ENCODE measurements at places on chromosomes 1 and 21.

GRCh38 chr1:182337736-182338571, 53.6 kb downstream of the GLUL start:
- DNase-seq, result no peak

DNA sequence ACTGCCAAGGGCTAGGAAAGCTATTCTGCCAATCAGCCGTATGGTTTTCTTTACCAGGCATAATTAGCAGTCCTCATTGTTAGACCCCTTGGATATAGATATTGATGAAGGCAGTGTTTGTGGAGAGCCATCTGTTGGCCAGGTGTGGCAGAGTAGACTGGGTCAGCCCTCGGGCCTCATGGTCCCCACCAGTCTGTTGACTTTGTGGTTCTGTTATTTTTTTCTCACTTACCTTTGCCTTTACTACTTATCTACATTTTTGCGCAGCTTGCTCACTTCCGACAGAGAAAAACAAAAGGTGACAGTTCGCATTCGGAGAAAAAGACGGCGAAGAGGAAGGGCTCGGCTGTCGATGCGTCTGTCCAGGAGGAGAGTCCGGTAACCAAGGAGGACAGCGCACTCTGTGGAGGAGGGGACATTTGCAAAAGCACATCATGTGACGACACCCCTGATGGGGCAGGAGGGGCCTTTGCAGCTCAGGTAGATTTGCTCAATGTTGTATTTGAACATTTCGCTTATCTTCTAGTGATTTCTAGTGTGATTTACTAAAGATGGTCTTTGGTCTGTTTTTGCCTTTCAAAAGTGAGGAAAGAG, 2.3 kb downstream of the PCNT start:
- no peak for DNase-seq

DNA sequence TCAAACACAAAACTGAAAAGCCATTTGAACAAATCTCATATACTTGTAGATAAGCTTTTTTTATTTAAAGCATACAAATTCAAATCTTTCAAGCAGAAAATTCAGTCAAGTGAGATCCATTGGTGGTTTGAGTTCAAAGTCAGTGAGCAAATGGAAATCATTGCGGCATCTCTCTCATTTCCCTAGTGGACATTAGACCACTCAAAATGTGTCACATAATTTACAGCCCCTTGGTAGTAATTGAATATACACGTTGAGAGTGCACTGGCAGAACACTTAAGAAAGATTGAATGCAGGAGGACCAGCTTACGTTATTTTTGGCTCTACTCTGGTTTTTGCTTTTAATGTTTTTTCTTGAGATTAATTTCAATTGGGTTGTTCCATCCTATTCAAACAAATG, 633.7 kb downstream of the USP25 start:
- no peak for DNase-seq

DNA sequence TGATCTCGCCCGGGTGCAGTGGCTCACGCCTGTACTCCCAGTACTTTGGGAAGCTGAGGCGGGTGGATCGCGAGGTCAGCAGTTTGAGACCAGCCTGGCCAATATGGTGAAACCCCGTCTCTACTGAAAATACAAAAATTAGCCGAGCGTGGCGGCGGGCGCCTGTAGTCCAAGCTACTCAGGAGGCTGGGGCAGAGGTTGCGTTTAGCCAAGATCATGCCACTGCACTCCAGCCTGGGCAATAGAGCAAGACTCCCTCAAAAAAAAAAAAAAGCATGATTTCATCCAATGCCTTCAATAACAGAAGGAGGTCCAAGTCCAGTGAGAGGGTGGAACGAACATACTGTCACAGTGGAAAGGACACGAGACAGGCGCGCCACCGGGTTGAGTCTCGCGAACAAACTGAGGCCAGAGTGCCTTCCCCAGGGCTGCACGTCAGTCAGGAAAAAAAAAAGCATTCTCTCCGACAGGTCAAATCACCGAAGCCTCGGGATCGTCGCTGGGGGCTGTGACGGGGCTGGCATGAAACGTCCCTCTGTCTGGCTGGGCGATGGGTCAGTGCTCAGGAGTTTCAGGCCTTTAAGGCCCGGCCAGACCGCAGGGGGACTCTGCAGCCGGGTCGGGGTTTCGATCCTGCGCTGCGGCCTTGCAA, 8.4 kb upstream of the CROCC start:
- DNase-seq, result no peak

GRCh38 chr1:153539395-153540093, 1.2 kb downstream of the S100A5 start:
- no peak for DNase-seq

- DNase-seq, result no peak
These were observed 90.4 kb downstream of the SLC30A10 start for GRCh38 chr1:219837994-219838294.

DNA sequence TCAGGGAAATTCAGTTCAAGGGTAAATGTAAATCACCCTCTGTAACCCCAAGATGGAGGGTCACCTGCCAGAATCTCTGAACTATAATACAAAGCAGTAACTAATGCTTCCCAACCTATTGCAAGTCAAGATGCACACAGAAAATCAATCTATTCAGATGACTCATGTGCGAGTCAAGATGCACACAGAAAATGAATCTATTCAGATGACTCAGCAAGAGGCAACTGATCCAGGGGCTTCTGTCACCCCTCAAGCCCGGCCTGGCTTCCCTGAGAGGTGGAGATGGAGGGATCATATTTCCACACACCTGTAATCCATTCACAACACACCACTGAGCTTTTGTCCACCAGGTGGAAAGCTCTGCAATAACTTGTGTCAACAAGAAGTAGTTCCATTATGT, 17.4 kb upstream of the HIVEP3 start:
- no peak for DNase-seq

- DNase-seq, result no peak
These were observed 9.8 kb downstream of the ACOT11 start for GRCh38 chr1:54557671-54558355.

DNA sequence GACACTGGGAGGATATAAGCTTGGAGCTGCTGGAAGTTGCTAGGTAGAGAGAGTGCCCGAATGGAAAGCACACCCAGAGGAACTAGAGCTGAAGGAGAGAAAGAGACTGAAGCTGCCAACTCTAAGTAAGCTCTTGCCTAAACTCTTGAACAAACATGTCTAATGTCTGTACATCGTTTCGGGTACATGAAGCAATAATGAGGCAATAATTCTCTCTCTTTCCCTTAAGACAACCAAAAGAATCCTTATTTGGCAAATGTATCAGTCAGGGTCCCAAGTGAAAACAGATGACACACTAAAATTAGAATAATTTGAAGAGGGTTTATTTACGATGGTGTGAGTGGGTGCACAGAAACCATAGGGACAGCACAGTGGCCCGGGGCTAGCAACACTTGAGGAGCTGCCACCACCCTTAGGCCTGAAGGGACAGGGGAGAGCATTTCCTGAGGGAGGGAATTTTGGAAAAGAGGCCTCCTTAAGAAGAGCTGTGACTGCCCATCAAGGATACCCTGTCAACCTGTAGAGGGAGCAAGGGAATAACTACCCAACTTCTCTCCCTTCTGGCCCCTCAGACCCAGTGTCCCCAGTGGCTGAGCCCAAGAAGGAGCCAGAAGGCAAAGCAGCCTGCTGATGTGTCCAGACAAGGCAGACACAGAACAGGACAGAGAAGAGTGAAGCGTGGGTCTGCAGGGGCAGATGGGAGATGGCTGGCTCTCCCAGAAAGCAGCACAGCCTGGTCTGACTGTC, 36.1 kb upstream of the KHDRBS1 start:
- DNase-seq, result no peak

- DNase-seq, result no peak
These were observed 166.8 kb downstream of the BACH1 start for GRCh38 chr21:29465546-29465945.

GRCh38 chr1:66570196-66570595, 36.2 kb downstream of the SGIP1 start:
- no peak for DNase-seq

Data from KG1 (cell line).